PC-3 (cell line): ENCODE measurements at places on chromosomes 4 and X.
A peak's percentile ranks its signal among the peaks of the same experiment; 100 is the strongest.

DNA sequence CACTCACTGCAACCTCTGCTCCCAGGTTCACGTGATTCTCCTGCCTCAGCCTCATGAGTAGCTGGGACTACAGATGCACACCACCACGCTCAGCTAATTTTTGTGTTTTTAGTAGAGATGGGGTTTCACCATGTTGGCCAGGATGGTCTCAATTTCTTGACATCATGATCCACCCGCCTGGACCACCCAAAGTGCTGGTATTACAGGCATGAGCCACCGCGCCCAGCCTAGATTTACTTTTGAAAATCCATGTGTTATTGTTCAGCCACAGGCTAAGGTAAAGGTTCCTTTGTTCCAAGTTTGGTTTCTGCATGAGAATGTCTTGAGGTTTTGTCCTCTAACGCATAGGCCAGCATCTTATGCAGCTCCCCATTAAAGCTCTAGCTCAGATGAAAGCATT is 371.6 kb downstream of the DMD start:
- no peak for DNase-seq

DNA sequence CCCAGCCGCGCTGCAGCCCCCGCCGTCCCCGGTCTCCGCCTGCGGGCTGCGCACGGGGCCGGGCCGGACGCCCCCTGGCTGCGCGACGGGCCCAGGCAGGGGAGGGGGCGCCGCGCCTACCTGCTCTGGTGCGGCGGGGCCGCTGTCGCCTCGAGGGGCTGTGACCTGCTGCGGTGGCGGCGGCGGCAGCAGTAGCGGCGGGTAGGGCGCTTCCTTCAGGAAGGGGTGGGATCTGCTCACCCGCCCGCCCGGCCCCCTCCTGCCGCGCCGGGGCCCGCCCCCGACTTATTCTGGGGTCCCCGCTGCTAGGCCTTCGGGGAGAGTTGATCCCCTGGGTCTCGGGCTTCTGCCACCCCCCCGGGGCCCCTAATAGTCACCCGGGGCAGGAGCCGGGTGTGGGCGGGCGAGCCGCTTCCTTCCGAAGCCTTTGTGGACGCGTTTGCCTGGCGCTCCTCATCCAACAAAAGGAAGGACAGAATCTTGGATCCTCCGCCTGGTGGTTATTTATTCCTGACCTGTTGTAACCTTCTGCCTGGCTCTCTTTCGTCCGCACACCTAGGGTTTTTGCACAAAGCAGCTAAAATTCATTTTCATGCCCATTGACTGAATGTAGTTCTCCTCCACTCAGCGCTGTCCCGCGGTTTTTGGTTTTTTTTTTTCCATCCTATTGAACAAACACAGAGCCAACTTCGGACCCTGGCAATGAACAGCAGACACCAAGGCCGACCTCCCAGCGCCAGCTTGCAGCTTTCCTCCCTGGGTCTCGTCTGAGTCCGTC is at the start of gene TMEM150C:
Gene TMEM150C, minus strand, starts transcription at position 203 of the 778 bp plus-strand sequence. CDS start 57,331 bp downstream, outside the sequence.
- peak; percentile 5 for DNase-seq

DNA sequence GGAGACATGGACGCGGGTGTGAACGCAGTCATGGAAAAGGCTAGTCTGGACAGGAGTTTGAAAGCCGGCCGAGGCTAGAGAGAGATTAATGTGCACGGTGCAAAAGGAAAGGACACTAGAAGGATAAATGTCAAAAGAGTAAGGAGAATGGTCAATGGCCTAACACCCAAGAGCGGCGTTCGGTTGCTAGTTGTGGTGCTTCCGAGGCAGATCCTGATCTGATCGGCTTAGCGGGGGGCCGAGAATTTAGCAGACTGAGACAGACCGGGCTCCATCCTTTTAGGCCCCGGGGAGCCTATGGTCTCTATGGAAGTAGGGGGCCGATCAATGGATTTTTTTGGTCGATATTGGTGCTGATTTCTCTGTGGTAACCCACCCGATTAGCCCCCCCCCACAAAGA is 6.9 kb downstream of the GAGE10 start:
- DNase-seq, result no peak

- DNase-seq, result no peak
Observed at GRCh38 chr4:14177987-14178386, 550.5 kb upstream of the BOD1L1 start.

GRCh38 chr4:147610686-147611085 is 6.5 kb upstream of the TMEM184C start:
- no peak for DNase-seq

GRCh38 chr4:108010167-108010566 is 20.5 kb downstream of the HADH start:
- peak; percentile 39 for DNase-seq

DNA sequence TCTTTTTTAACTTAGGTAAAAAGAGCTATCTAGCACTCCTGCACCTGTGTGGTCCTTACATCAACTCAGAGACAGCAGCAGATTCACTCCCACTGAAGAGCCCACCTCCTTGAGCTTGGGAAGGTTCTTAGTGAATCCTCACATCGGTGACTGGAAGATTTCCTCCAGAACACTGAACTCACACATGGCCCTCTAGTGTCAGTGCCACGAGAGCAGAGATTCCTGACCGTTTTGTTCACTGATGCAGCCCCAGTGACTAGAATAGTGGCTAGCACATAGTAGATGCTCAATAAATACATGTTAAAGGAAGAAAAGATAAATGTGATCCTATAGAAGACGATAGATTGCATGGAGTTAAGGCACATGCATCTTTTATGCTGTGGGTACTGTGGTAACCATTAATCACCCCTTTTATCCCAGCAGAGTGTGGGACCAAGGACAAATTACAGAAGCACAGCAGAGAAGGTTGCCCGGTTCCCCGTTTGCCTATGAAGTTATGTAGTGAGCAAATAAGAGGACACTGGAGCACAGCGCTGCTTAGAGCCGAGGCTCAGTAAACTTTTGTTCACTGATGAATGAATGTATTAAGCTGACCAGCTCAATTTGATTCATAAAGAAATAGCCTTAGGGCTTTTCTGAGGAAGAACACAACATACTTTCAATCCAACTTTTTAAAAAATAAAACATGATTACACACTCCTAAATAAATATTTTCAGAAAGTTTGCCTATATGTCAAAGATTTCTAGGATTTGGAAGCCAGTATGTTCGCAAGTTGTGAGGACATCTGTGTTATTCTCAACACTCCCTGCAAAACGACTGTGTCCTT is 8.7 kb downstream of the GASK1B start:
- DNase-seq, result peak; percentile 29

GRCh38 chr4:176185051-176185450 is 10.3 kb downstream of the SPATA4 start:
- peak; percentile 44 for DNase-seq

DNA sequence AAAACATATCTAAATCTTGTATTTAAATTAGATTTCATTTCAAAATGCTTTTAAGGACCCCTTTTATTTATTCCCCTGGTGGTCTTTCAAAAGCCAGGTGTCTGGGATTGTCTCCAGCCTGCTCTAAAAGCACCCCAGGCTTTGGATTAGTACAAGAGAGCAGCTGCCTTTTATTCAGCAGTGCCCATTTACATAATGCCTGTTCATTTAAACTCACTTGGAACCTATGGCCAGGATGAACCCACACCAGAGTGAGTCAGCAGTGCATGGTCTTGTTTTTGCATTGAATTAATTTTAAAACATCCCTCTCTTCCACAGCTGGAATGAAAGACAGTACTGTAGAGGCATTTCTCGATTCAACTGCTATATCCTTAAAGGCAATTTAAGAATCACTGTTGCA is 64.1 kb upstream of the TENM3 start:
- no peak for DNase-seq

DNA sequence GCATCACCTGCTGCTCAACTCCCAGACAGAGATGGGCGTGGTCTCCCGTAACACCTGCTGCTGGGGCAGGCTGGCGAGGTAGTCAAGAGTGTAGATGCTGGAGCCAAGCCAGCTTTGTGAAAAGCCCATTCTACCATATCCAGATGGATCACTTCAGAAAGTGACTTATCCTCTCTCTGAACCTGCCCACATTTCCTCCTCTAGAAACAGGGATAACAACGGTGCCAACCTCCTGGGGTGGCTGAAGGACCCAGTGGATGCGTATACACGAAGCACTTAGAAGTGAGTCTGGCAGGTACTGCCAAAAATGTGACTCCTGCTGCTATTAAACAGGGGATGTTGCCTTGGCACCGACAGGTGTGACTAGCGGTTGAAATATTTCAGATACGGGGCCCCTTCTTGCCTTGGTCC is 95.8 kb downstream of the SORBS2 start:
- DNase-seq, result no peak

- DNase-seq, result no peak
Observed at GRCh38 chr4:20641976-20642375, 58.3 kb upstream of the PACRGL start.
